CD4-positive, alpha-beta memory T cell (primary cell): ENCODE measurements at places on chromosomes 13 and 19.

GRCh38 chr13:22121146-22121739 is 450.4 kb downstream of the FGF9 start:
- H3K36me3 ChIP-seq, result no peaks in the 10 kb centered on the region
- no peaks in the 10 kb centered on the region for H3K27me3 ChIP-seq
- peaks cover 1% of the 10 kb centered on the region for H3K4me1 ChIP-seq
- DNase-seq, result no peak
- H3K27ac ChIP-seq, result no peak overlapping the region
- no peak overlapping the region for H3K4me3 ChIP-seq

GRCh38 chr19:1512671-1513498 is at the start of gene ADAMTSL5:
Gene ADAMTSL5 (minus strand): TSS chr19:1513019. CDS start chr19:1510943, 2,076 bp downstream.
- peaks cover 17% of the 10 kb centered on the region for H3K4me1 ChIP-seq
- H3K27me3 ChIP-seq, result no peaks in the 10 kb centered on the region
- DNase-seq, result peak; percentile 50
- no peaks in the 10 kb centered on the region for H3K36me3 ChIP-seq
- H3K4me3 ChIP-seq, result no peak within 1 kb of the TSS

DNA sequence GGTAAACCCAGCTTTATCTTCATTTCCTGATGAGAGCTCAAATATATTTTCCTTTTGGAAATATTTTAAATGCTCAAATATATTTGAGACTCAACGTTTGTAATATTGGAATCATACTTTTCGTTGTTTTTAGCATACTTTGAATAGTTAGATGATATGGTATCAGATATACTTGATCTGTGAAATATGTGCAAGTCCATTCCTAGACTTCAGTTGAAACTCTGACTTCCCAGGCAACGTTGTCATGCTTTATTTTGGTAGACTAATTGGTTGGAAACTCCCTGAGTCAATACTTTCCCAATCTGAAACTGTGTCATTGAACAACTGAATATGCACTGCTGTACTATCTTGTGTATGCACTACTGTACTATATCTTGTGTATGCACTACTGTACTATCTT is 378.5 kb downstream of the MYO16 start:
- H3K27me3 ChIP-seq, result no peaks in the 10 kb centered on the region
- no peak overlapping the region for H3K27ac ChIP-seq
- no peak overlapping the region for H3K4me3 ChIP-seq
- no peaks in the 10 kb centered on the region for H3K4me1 ChIP-seq

GRCh38 chr13:103282571-103283450 is 216.6 kb upstream of the SLC10A2 start:
- H3K27me3 ChIP-seq, result no peaks in the 10 kb centered on the region
- no peaks in the 10 kb centered on the region for H3K36me3 ChIP-seq
- no peaks in the 10 kb centered on the region for H3K4me1 ChIP-seq
- no peak overlapping the region for H3K4me3 ChIP-seq
- no peak overlapping the region for H3K27ac ChIP-seq

- H3K27ac ChIP-seq, result no peak overlapping the region
- no peak overlapping the region for H3K4me3 ChIP-seq
- peaks cover 50% of the 10 kb centered on the region for H3K36me3 ChIP-seq
- DNase-seq, result no peak
Observed at GRCh38 chr19:47374876-47375693, 26.0 kb downstream of the DHX34 start.

DNA sequence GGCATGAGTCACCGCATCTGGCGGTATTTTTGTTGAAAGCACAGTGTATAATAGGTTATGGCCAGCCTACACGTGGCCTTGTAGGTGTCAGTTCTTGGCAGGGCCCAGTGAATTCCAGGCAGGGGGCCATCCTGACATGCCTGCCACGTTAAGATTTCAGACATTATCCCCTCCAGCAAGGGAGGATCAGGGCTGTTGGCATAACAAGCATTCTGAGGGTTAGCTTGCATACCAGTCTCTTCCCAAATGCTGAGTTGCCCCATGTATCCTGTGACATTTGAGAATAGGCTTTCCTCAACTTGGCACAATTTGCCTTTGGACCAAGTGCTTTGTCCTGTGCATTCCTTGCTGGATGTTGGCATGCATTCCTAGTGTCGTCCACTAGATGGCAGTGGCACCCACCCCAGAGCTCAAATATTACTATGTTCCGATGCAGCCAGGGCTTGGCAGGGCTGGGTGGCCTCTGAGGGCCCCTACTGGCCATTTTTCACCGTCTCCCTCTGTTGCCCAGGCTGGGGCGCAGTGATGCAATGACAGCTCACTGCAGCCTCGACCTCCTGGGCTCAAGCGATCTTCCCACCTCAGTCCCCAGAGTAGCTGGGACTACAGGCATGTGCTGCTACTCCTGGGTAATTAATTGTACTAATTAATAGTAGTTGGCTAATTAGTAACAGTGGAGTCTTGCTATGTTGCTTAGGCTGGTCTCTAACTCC is 31.2 kb downstream of the NLRP12 start:
- peak; percentile 74 for DNase-seq
- H3K4me3 ChIP-seq, result no peak overlapping the region
- no peak overlapping the region for H3K27ac ChIP-seq
- no peaks in the 10 kb centered on the region for H3K36me3 ChIP-seq
